ENCODE measurements at places on chromosomes 2 and 18.
A peak's percentile ranks its signal among the peaks of the same experiment; 100 is the strongest.

GRCh38 chr2:219861307-219861706, 233.9 kb downstream of the SLC4A3 start:
- no peak for DNase-seq

DNA sequence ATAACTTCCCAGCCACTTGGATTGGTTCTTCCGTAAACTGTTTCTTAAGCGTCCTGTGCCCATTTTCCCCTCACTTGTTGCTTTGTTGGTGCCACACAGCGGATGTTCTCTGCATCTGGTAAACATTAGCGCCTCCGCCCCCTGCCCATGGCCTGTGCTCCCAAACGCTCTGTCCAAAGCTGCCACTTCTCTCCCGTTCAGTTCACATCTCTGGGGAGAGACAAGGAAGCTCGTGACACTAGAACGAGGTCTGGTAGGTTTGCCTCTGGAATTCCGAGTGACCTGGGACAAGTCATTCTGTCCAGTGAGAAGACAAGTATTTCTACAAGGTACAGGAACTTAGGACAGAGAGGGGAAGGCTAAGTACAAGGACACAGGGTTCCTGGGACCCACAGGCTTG, 9.4 kb downstream of the COPS9 start:
- no peak for DNase-seq

DNA sequence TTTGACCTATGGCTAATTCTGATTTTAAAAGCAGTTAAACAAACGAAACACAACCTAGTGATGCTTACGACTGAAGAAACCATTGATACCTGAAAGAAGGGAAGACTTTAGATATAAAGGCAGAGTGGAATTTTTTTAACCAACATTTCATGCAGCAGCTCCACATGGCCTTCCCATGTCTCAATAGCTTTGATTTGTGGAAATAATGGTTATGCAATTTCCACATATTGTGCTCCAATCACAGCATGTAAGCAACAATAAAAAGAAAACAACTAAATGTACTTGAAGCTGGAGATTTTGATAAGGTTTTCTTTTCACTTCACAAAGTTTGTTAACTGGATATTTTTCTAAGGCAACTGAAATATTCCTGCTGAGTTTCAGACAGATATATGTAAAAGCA, 82.0 kb upstream of the SLC39A10 start:
- peak; percentile 88 for DNase-seq

DNA sequence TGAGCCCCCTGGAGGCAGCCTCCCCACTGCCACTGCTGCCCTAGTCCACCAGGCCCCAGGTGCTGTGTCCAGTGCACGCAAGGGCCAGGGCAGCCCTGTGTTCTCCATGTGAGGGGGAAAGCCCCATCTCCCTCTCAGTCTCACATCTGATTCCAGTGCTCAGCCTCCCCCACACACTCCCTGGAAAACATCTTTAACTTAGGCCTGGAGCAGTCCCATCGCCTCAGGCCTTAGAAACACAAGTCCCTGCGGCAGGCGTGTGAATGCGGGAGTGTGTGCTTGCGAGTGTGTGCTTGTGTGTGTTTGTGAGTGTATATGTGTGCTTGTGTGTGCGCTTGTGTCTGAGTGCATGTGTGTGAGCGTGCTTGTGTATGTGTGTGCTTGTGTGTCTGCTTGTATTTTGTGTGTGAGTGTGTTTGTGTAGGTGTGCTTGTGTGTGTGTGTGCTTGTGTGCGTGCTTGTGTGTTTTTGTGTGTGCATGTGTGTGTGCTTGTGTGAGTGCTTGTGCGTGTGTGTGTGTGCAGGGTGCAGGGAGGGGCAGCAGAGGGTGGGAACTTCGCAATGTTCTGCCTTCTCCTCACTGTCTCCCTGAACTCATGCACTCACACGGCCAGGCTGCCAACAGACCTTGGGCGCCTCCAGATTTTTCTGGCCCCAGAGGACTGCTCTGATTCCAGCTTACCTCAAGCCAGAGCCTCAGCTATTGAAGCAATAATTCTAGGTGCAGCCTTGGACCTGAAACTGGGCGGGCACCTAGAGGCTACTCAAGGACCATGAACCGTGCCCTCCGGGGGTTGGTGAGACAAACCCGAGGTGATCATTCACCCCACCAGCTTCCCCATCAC, 139.6 kb downstream of the CABLES1 start:
- no peak for DNase-seq

GRCh38 chr2:226909126-226909525, 73.3 kb downstream of the RHBDD1 start:
- DNase-seq = no peak

- DNase-seq = no peak
These were observed 239.4 kb upstream of the HDAC4 start for GRCh38 chr2:239640210-239640609.

- peak; percentile 31 for DNase-seq
These were observed 29.6 kb downstream of the TCF7L1 start for GRCh38 chr2:85162746-85163301.

DNA sequence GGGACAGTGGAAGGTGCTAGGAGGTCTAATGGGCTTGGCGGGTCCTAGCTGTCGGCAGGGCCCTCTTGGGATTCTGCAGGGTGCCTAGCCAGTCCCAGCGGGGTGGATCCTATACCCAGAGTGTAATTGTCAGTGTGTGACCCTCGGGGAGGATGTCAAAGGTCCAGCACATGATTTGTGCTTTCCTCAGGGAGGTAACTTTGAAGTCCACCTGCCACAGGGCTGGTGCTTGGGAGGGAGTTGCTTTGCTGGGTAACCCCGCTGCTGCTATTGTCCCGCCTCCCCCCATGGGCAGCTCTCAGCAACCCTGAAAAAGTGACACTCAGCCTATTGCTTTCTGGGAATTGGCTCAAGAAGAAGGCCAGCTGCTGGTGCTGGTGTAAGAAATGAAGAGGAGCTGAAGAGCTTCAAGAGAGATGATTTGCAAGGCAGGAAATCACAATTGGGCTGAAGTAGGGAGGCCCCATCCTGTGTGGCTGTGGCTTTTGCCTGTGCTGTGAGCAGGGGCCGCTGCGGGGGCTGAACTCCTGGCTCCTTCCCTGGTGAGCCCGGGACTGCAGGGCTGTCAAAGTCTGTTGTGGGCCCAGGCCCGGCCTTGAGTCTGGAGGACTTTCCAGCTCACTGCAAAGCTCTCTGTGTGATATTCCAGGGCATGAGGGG, 36.4 kb downstream of the EMILIN2 start:
- no peak for DNase-seq

GRCh38 chr2:161571051-161571429, 53.2 kb upstream of the SLC4A10 start:
- DNase-seq = no peak

DNA sequence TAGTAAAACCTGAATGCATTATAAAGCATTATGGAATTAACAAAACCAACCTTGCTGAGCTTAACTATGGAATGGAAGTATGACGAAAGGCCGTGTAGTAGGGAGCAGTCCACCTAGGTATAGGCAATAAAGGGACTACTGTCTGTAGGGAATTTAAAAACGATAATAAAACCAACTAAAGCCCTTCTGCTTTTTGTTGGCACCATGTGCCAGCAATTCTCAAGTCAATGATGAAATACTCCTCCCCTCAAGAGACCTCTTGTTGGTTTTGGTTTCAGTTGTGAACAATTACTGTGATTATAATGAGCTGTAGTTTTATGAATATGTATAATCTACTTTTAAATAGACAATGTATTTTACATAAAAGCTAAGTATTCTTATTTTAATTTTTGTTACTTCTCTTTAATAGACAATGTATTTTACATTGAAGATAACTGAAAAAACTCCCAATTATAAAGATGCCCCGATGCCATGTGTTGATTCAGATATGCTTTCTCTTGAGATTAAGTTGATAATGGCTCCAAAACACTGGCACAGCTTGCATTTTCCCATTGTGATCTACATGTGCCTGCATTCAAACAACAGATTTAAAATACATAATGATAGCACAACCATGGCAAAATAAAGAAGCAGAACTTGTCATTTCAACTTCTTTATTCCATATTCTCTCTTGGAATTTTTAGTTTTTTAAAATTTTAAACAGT, 55.5 kb upstream of the ZDBF2 start:
- DNase-seq = no peak

DNA sequence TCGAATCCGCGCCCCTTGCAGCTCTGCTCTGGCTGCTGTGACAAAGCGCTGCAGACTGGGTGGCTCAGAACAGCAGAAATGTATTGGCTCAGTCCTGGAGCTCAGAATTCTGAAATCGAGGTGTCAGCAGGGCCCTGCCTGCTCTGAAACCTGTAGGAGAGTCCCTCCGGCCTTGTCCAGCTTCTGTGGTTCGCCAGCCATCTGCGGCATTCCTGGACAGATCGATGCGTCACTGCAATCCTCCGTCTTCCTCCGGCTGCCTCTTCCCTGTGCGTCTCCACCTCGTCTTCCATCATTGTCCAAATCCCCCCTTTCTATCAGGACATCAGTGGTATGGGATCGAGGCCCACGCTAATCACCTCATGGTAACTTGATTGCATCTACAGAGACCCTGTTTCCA, 115.2 kb downstream of the RNF144A start:
- no peak for DNase-seq

DNA sequence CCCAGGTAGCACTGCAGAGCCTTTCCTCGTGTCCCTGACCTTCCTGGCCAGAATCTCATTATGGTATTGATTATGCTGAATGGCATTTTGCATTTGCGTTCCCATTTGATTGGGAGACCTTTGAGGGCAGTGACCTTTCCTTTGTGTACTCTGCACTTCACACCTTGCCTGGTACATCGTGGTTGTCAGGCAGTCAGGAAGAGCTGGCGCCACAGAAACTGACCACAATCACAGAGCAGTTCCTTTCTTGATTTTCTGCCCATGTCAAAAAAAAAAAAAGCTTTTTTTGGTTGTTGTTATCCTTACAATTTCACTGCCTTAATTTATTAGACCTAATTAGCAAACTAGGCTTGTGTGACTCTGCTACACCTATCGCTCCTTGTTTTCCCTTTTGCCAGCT, 8.9 kb upstream of the KLHL29 start:
- DNase-seq = no peak

GRCh38 chr2:226600184-226600583, 199.4 kb downstream of the IRS1 start:
- DNase-seq = peak; percentile 75

GRCh38 chr2:241489733-241490680, 18.4 kb downstream of the STK25 start:
- DNase-seq = no peak

DNA sequence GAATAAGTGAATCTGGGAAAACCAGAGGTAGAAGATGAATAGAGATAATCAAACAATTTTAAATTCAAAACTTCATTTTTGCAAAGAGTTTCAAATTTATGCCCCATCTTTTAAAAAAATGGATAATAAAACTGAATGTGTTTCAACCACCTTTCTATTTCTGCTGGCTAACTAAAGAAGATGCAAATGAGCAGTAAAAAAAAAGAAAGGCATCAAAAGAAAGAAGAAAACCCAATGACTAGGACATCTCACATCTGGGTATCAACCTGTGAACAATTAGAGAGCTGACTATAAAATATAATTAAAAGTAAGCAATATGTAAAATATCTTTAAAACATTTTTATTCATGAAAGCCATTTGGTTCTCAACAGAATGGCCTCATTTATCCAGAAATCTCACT, 2.5 kb downstream of the PGAP1 start:
- no peak for DNase-seq

- DNase-seq = no peak
These were observed 72.9 kb downstream of the PTRHD1 start for GRCh38 chr2:24720310-24720709.

DNA sequence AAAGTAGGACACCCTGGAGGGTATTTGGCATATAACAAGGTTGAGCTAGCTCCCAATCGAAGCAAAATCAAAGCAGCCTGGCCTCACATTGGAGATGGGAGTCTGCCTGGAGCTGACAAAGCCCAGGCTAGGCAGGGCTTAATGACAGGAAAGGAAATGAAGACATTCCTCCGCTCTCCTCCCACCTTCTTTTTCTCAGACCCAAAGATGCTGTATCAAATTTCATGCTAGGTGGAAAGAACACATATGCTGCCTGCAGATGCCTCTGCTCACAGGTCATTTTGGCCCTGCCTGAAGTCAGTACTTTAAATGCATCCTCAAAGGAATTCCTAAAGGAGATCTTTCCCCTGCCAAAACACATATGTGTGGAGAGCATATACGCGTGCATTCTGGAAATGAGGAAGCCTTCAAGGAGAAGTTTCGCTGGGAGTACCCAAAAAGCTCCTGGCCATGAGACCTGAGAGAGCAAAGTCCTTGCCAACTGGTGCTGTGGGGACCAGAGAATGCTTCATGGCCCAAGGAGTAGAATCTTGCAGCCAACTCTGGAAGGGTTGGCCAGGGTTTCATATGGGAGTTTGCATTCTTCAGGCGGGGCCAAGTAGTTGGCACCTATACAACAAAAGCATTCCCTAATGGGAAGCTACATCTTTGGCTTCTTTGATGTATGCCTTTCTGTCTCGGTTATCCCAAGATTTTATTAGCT, 88.0 kb downstream of the AQP4 start:
- peak; percentile 52 for DNase-seq

DNA sequence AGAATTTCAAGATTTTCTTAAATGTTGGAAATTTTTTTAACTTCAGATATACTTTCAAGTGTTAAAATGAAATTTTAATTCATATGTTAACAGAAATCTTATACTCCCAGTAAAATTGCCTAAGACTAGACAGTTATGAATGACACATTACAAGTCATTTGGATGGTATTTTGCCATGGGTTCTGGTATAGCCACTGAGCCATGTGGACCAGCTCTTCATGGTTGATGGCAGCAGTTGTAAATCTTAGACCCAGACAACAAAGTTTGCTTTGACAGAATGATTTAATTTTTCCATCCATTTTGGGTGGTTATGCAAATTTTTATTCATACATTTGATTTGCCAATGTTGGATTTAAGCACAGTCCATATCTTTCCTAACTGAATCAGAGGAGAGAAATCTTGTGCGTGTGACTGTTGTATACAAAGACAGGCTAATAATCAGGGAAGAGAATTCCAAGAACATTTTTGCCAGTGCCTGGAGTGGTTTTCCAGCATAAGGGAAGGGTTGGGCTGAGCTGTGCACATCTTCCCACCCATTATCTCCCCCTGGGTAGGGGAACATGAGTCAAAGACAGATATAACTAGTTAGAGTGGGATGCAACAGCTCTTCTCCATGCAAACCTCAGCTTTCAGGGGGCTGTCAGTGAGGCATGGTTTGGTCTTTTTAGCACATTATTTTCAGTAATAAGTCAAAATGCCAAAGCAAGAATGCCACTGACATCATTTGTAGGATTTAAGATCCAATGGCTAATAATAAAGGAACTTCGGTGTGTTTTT, 28.1 kb upstream of the INPP4A start:
- no peak for DNase-seq

DNA sequence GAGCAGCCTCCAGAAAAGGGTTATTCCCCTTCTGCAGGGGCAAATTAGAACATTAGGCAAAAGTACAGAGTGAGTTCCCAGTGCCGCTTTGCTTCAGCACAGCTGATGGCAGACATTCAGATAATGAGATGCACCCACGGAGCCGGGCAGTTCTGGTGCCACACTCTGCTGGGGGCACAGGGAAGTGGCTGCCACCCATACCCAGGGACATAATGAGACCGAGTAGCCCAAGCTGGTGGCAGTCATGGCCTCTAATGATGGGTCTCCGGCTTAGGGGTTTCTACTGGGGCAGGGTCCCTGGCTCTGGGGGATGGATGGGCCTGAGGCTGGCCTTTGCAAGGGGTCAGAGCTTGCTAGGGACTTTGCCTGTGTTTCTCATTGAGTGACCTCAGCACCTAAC, 26.2 kb downstream of the GLI2 start:
- DNase-seq = no peak

GRCh38 chr18:35107216-35107615, 66.0 kb downstream of the MAPRE2 start:
- DNase-seq = no peak

- DNase-seq = no peak
These were observed 48.9 kb upstream of the SH3RF3 start for GRCh38 chr2:109080109-109080508.
